ENCODE measurements at places on chromosomes 2 and 18.

GRCh38 chr18:54217624-54218023 is 6.8 kb downstream of the MBD2 start:
- no peak for DNase-seq

DNA sequence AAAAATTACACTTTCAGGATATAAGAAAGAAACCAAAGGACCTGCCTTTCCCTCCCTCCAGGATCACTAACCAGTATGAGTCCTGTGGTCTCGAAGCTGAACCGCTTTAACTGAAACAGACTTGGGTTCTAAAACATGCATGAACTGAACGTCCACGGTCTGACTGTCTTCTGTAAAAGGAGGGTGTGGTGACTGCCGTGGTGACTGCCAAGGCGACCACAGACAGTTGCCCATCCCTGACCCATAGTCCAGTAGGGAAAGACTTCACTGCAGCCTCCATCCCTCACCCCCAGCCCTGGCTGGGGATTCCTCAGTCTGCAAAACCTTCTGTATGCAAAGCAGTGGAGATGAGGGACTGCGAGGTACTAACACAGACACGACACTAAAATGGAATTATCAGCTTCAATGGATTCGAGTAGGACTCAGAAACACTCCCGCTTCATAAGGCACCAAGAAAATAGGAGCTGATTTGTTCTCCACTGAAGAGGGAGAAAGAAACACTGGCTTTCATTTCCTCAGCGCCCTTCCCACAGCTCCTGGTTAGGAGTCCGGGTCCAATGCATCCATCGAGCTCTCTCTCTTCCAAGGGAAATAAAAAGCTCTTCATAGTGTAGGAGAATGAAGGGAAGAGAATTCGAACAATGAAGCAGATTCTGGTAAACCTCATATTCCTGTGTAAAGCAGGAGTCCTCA is 197.2 kb downstream of the HDAC4 start:
- no peak for DNase-seq

- no peak for DNase-seq
These were observed 230.9 kb upstream of the SLC14A2 start for GRCh38 chr18:45384137-45384961.

DNA sequence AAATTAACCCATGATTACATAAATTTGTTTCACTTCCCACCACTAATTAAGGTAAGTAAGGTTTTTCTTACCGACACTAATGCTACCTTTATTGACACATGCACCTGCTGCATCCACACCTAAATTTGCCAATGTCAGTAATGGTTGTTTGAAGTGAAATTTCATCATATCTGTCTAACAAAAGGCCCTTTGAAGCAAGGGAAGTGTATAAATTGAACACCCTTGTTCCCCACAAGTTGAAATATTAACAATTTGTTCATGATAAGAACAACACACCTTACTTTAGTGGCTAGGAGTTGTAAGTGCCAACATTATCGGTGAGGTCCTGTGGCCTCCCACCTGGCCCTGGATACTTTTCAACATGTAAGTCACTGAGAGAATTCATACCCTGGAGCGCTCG is 116.3 kb upstream of the CDCA7 start:
- no peak for DNase-seq

DNA sequence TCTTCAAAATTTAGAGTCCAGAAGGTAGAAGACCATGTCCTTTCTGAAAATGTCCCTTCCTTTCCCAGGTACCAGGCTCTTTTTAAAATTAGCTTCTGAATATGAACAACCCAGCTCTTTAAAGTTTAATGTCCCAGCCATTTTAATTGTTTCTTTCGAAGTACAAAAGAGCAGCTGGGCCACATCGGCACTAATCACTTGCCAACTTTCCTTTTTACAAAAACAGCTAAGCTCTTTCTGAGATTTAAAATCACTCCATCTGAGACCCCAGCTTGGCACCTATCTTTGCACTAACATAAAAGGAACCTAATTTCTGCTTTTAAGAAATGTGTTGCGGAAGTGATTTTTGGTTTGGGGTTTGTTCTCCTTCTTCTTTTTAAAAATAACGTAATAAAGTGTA is 2.6 kb downstream of the BOD1L2 start:
- no peak for DNase-seq

- DNase-seq: no peak
These were observed 38.8 kb downstream of the TMEM178A start for GRCh38 chr2:39704540-39704939.

- no peak for DNase-seq
These were observed 62.0 kb upstream of the ST3GAL5 start for GRCh38 chr2:85950743-85951142.

- DNase-seq: no peak
These were observed 12.7 kb downstream of the SPIRE1 start for GRCh38 chr18:12645254-12645653.

GRCh38 chr2:118878531-118879149 is 31.2 kb upstream of the EN1 start:
- DNase-seq: no peak

DNA sequence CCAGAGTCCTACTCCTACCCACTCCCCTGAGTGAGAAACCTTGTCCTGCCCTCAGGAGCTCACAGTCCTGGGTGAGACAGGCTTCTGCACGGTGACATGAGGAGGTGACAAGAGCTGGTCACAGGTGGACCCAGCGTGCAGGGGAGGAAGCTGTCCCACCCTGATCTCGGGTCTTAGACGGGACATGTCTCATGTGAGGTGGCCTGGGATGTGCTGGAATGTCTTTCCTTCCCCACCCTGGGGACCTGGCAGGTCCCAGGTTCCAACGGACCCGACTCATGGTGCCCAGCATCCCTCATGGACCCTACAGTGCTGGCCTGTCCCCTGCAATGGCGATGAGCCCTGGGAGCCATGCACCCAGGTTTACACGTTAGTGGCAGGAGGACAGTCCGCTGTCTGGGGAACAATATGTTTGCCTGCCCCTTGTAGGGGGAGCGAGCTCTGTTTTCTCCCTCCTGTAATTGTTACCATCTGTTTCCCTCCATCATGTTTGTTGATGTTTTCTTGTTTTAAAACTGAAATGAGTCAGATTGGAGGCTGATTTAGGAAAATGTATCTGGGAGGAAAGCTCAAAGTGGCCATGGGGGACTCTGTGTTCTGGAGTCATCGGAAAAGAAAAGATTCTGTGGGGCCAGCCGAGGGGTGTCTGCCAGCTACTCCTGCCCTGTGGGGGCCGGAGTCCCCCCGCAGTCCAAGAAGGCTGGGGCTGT is 238.1 kb downstream of the KLHL29 start:
- no peak for DNase-seq

- no peak for DNase-seq
These were observed 191.5 kb downstream of the ZFP36L2 start for GRCh38 chr2:43034921-43035320.

DNA sequence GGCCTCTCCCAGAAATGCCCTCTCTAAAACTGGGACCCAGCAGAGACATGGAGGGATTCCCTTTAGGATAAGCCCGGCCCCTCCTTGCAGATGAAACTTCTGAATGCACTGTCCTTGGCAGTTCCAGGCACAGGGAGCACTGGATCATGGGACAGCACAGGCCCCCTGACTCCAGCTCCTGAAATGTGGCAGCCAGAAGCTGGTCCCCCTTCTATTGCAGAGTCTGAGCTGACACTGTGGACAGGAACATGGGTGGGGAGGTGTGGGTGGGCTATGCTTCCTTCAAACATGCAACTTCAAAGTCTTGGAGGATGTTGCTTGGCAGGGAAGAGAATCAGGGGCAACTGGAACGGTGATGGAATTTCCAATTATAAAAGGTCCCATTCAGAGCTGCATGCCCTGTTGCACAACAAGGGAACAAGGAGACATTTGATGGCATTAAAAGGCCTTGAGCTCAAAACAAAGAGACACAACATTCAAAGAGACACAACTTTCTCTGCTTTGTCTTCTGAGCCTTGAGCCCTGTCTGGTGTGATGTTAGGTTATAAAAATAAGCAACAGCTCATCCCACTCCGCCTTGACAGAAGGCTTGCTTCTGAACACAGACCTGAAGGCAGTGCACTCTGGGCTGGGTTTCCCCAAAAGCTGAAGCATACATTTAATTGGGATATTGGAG is 239.0 kb downstream of the OSR1 start:
- no peak for DNase-seq

DNA sequence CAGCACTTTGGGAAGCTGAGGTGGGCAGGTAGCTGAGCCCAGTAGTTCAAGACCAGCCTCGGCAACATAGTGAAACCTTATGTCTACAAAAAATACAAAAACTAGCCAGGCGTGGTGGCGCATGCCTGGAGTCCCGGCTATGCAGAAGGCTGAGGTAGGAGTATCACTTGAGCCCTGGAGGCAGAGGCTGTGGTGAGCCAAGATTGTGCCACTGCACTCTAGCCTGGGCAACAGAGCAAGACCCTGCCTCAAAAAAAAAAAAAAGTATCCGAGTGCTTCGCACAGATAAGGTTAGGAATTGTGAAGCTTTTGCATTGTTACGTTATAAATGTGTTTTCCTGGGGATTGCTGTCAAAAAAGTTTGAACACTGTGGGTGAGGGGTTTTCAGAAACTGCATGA is 4.1 kb downstream of the CTDSP1 start:
- DNase-seq: no peak

- no peak for DNase-seq
These were observed 207.0 kb downstream of the LDLRAD4 start for GRCh38 chr18:13425357-13426091.

DNA sequence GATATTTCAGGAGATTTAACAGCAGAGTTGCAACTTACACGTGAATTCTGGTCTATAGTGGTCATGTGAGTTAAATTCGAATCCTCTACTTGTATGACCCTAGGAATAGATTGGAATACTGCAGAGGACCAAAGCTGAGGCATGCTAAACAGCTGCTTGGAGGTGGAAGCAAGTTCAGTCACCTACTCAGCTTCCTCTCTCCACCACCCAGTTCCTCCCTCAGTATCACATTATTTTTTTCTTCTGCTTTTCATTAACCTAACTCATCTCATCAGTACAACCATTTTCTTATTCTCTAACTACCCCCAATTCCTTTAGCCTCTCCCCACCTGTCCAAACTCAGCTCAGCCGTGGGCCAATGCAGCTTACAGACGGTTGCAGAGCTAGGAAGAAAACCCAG is 385.5 kb downstream of the SETBP1 start:
- DNase-seq: no peak

- DNase-seq: no peak
These were observed 18.4 kb downstream of the STK25 start for GRCh38 chr2:241489733-241490680.

- DNase-seq: peak; percentile 59
These were observed 166.8 kb upstream of the CHAC2 start for GRCh38 chr2:53600815-53601214.

- DNase-seq: no peak
These were observed 27.7 kb upstream of the CYP27A1 start for GRCh38 chr2:218754201-218754600.

GRCh38 chr18:75548353-75548905 is 120.9 kb upstream of the SMIM21 start:
- DNase-seq: no peak

- peak; percentile 92 for DNase-seq
These were observed 44.4 kb downstream of the ST8SIA5 start for GRCh38 chr18:46712406-46712805.

GRCh38 chr2:238202326-238203093 is 985 bp downstream of the ILKAP start:
- peak; percentile 4 for DNase-seq

DNA sequence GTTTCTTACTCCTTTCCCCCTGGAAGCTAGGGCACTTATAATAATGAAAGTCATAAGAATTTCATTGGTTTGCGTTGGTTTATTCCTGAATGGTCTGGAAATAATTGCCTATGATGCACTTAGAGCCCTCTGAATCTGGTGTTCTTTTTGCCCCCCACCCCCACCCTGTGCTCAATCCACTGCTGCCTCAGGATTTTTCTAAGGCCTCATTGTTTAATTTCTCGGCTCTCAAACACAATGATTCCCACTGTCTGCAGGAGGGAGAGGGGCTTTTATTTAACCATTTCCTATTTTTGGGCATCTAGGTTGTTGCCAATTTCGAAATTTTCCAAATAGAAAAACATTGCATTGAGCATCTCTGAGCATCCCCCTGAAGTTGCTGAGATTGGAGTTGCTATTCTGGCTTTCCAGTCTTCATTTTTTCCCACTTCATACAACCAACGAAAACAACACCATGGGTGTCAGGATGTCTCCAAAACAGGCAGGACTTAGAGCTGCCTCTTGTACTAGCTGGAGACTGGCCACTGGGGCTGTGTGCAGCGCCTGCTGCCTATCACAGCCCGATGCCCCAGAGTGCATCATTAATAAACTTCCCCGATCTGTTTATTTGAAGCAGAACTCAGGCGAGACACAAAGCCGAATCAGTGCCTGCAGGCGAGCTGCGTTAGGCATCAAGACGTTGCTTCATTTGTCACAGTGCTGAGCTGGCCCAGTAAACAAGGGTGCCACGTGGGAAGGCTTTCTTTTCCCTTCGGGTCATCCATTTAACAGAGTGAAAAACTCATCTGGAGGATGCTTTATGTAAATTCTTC is 1.8 kb upstream of the PCARE start:
- no peak for DNase-seq

DNA sequence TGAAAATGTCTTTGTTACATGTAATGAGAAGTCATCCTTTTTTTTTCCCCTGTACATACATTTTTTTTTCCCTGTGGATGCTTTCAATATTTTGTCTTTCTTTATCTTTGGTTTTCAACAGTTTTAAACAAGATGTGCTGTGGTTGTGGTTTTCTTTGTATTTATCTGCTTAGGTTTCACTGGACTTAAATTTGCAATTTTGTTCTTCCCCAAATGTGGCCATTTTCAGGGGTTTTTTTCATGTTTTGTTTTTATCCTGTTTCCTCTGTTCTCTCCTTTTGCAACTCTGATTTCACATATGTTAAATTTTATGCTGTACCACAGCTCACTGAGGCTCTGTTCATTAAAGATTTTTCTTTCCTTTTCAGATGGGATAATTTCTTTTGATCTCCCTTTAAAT is 41.7 kb downstream of the GALNT1 start:
- no peak for DNase-seq

- no peak for DNase-seq
These were observed 115.2 kb downstream of the INHBB start for GRCh38 chr2:120461092-120461491.

DNA sequence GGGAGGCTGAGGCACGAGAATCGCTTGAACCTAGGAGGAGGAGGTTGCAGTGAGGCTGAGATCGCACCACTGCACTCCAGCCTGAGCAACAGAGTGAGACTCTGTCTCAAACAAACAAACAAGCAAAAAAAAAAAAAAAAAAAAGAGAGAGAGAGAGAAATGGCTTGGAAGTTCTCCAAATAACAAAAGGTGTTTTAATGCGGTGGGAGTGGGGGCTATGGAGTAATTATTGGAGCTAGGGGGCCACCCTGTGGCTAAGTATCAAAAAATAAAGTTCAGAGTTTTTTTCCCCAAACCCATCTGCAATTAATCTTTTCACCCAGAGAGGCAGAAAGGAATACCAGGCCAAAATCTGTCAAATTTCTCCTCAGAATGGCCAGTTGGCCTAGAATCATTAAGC is 23.0 kb upstream of the CEP68 start:
- DNase-seq: no peak

- no peak for DNase-seq
These were observed 1418.9 kb downstream of the LRP1B start for GRCh38 chr2:140711867-140712266.
